ENCODE measurements at places on chromosomes 6 and 20. TPM values are rescaled to one million over a fixed set of nuclear protein-coding genes. Genes with fewer than 3 reads are reported as not detected.
A peak's percentile ranks its signal among the peaks of the same experiment; 100 is the strongest.

GRCh38 chr6:20755631-20756030 lies 221.4 kb downstream of the CDKAL1 start:
- H3K4me1 ChIP-seq: no peaks in the 10 kb centered on the region
- H3K36me3 ChIP-seq: peaks cover 2% of the 10 kb centered on the region
- no peaks in the 10 kb centered on the region for H3K27me3 ChIP-seq
- H3K4me3 ChIP-seq: no peak overlapping the region
- no peak for DNase-seq

The VWA7 gene
- total RNA-seq: 2.5 TPM

DNA sequence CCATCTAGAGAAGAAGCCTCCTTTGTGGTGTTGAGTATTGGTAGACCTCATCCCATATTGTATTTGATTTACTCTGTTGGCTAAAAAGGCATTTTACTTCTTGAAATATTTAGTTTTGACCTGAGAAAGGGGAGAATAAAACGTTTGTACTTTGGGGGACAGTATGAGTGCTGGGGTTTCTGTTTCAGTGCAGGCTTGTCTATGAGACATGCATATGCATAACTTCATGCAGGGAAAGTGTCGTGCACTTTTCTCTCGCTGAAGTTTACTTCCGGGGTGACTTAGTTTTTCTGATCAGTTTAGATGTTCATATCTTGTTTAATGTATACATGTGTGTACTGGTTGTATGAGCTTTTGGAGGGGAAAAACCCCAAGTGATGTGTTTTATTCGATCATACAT lies 59.5 kb downstream of the UTRN start:
- H3K4me3 ChIP-seq: no peak overlapping the region
- no peaks in the 10 kb centered on the region for H3K27me3 ChIP-seq
- peaks cover 4% of the 10 kb centered on the region for H3K36me3 ChIP-seq
- DNase-seq: no peak
- peaks cover 11% of the 10 kb centered on the region for H3K4me1 ChIP-seq
- no peak overlapping the region for H3K27ac ChIP-seq

- peaks cover 86% of the 10 kb centered on the region for H3K27me3 ChIP-seq
- peak; percentile 39 for DNase-seq
- H3K4me1 ChIP-seq: peaks cover 4% of the 10 kb centered on the region
Observed at GRCh38 chr6:41374618-41375590, 39.5 kb downstream of the NCR2 start.

- H3K36me3 ChIP-seq: no peaks in the 10 kb centered on the region
- H3K4me1 ChIP-seq: no peaks in the 10 kb centered on the region
- H3K27me3 ChIP-seq: no peaks in the 10 kb centered on the region
- H3K4me3 ChIP-seq: no peak overlapping the region
- DNase-seq: peak; percentile 85
Observed at GRCh38 chr6:91387290-91388059, 800.6 kb upstream of the MAP3K7 start.

Data from H9 (cell line).